SJSA1 (cell line): ENCODE measurements at places on chromosomes 16 and 17. TPM values are rescaled to one million over a fixed set of nuclear protein-coding genes. Genes with fewer than 3 reads are reported as not detected.

DNA sequence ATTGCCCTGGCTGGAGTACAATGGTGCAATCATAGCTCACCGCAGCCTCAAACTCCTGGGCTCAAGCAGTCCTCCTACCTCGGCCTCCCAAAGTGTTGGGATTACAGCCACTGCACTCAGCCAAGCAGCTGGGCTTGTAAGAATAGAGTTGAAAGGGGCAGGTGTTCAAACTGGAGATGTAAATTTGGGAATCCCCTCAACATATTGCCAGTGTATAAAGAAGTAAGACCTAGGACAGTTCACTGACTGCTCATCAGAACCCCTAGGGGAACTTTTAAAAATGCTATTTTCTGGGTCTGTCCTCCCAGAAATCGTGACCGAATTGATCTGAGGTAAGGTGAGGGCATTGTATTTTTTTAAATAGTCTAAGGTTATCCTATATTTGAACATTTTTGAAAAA is 8.9 kb upstream of the DNAJA2 start:
- DNase-seq: no peak

DNA sequence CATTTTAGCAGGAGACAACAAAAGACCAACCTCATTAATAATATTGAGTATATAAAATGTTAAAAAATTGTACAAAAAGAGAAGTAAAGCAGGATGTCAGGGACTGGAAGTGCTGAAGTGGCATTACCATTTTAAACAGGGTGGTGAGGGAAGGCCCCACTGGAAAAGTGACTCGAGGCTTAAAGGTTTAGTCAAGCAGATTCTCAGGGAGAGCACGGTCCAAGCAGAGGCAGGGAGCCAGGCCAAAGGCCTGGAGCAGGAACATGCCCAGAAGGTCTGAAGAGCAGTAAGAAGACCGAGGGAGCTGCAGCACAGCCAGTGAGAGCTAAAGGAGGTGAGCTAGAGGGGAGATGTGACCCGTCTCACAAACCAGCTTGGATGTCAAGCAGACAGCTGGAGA is 7.6 kb downstream of the XPO6 start:
- no peak for DNase-seq

DNA sequence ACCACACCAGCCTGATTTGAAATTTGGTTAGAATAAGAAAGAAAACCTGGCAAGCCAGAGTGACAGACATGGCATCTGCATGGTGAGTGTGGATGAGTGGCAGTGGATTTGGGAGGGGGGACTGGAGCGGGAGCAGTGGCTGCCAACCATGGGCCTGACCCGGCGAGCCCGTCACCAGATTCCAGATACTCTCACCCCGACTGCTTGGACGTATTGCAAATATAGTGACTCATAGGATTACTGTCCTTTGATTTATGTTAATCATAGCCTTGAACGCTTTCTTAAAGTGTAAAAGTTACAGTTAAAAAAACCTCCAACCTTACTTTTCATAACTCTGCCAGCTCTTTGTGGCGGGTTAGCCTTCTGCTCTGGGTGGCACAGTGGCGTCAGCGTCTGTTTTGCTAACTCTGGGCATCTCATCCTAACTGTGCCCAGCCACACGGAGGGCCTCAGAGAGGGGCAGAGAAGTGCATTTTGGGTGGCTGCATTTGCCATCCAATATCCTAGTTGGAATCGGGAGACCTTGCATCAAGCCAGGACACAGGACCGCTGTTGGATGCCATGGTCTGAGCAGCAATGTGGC is 26.8 kb upstream of the FOXK2 start:
- DNase-seq: peak; percentile 55

The KRT40 gene
- not detected in 2 replicates for total RNA-seq

The CDRT15 gene
- total RNA-seq: not detected in 2 replicates
